ENCODE measurements at places on chromosomes 5 and 9. TPM values are rescaled to one million over a fixed set of nuclear protein-coding genes. Genes with fewer than 3 reads are reported as not detected.

GRCh38 chr5:152004095-152004494 lies 79.4 kb upstream of the GLRA1 start:
- no peak for DNase-seq

Gene PDGFRB
- 33.4 TPM for total RNA-seq

DNA sequence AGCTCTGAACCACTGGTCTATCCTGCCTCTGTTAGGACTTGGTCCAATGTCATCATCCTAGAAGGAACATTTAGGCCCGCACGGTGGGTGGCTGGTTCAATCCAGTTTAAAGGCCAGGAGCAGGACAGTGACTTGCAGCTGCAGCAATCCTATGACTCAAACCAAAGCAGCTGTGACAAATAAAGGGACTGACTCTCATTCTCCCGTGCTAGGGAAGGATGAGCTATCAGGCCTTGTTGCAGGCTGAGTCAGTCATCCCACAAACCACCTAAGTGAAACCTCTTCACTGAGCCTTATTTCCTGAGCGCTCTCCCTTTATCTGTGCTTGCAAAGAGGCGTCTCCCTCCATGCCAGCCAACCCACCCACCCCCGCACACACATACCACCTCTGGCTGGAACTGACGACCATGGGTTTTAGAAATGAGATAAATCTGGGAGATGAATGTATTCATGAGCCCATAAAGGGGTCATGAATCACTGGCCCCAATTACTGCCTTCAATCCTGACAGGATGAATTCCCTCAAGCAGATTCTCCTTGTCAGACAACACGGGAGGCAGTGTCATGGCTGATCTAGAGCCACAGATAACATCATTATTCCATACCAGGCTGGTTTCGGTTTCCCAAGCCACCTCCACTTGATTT lies 93.4 kb downstream of the KCNIP1 start:
- DNase-seq, result no peak

- DNase-seq, result no peak
These were observed 10.9 kb downstream of the SEMA5A start for GRCh38 chr5:9534881-9535517.

- DNase-seq, result no peak
These were observed 32.4 kb downstream of the CYSTM1 start for GRCh38 chr5:140207250-140207964.

DNA sequence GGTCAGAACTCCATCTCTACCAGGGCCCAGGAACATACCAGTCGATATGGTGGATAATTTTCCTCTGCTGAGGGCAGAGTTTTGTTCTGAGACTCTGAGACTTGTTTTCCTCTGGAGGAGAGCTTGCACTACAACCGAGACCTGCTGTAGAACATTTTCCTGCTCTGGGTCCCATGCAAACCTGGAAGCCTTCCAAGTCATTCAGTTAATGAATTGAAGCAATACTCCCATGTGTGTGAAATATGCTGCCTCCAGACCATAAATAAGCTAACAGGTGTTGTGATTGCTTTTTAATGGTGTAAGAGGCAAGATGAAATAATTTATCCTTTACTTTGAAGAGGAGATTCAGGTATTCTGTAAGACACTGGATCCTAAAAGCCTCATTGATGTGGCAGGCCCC lies 372.8 kb downstream of the TMEM167A start:
- no peak for DNase-seq

GRCh38 chr5:154403776-154404387 lies 41.9 kb upstream of the SAP30L start:
- no peak for DNase-seq

DNA sequence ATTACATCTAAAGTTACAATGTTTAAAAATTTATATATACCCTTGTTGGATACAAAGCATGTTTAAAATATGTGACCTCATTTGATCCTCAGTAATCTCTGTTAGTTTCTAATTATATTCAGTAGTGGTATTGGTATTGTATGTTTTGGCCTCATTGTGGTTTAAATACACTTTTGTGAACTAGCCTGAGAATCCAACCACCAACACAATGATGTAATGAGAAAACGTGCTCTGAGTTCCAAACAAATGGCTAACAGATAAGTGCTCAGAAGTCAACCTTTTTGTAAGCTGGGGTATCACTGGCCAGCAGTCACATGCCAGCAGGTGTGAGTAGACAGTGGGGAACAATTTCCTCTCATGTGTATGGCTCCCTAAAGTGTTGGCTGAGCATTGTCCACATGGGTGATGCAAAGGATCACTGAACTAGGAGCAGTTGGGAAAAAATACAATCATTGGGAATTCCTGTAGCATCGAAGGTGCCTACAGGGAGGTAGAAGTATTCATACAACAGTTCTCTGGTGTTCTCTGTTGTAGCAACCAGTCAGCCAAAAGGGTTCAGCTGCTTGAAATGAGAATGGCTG lies 56.1 kb downstream of the DOCK8 start:
- DNase-seq, result no peak

Gene C9
- not detected for total RNA-seq

DNA sequence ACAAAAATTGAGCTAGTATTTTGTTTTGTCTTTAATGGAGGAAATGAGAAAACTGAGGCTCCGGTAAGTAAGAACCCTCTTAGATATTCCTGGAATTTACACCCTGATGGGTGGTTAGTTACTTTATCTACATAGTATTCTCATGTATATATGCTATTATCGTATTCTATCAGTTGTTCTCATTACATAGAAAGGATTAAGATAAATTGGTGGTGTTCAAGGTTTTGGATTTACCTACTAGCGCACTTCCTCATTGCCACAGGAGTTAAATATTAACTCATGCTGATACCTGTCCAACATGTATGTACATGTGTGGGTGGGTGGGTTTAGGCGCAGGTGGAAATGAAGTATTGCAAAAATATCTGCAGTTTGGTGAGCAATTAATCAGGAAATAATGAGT lies 61.1 kb upstream of the IFNE start:
- no peak for DNase-seq

DNA sequence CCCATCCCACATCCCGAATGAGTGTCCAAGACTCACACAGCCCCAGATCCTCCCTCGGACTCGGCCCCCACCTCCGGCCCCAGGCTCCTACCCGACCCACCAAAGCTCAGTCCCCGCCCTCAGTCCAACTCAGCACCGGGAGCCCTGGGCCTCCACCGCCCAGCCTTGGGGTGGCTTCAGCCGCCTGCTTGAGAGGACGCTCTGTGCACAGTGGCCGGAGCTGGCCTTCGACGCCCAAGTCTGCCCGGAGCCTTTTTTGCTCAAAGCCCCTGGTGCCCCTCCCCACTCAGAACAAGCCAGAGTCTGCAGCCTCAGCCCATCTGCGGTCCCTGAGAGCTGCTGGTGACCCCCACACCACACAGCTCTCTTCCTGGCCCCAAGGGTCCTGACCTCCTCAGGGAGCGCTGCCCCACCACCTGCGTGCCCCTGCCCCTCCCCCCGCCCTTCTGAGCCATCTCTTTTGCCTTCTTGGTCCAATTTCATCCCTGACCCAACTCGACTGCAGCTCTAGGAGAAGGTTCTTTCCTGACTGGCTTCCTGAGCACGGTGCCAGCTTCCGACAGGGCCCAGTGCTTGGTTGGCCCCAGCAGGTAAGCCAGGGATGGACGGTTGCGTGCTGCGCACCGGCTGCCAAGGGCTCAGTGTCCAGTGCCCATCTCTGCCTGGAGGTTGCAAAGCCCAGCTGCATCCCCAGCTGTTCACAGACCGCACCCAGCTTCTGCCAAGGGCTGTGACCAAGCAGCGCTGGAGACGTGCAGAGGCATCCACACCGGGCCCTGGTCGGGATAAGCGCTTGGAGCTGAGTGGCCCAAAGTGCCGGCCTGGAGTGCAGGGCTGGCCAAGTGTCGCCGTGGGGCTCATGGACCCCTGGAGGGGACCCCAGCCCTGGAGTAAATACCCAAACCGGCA lies 27.7 kb upstream of the NSMF start:
- no peak for DNase-seq

DNA sequence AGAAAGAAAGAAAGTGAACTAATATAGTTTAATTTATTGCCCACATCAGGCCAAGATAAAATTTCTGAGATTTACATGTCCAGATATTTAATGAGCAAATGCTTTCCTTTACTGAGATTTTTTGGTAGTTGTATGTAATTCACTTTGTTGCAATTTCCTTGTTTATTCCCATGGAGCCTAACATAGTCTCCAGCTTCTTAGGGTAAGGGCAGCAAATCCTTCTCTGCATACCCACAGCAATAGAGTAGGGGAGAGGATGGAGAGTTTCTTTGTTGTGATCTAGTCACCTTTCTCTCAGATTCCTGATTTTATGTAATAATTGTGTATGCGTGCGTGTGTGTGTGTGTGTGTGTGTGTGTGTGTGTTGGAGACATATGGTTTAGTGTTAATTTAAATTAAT lies 51.6 kb upstream of the DPYSL3 start:
- DNase-seq, result no peak

Gene ANKRD20A1
- total RNA-seq, result not detected

DNA sequence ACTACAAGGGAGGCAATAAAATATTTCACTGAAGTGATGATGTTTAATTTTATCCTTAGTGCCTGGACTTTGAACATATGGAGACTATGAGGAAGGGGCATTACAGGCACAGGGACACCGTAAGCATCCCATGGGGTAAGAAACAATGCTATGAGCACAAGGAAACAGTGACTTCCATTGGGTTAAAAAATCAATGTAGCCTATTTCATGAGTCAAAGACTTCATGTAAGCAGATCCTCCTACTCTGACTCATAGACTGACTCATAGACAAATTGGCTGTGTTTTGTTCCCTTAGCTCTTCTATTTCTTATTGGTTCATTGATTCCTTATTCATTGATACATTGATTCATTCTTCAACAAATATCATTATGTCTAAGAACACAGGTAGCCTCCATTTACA lies 351.0 kb downstream of the PRELID2 start:
- DNase-seq, result no peak

- DNase-seq, result no peak
These were observed 323.1 kb upstream of the ACTBL2 start for GRCh38 chr5:57805732-57806131.

Gene EGR1
- total RNA-seq, result 4.6 TPM

DNA sequence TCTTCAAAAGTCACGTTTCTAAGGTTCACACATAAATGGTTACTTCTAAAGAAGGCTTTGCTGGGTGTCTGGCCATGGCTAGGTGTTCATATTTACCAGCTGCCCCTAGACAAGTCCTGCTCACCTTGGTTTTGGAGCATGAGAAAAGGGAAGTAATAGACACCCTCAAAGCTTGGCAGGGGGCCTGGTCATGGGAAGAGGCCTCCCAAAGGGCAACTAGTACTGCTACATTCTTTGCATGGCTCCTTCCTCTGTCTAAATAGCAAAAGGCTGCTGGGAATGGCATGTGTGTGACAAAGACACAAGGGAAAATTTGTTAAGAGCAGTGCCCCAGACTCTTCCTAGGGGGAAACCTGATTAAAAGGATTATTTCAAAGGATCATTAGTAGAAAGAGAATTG lies 93.4 kb downstream of the NRG2 start:
- DNase-seq, result no peak

Gene PCDHGA3
- not detected for total RNA-seq

Gene FBXW11
- total RNA-seq, result 37.7 TPM

Gene HACD4
- total RNA-seq, result 16.6 TPM

Gene IZUMO3
- total RNA-seq, result not detected

GRCh38 chr9:132725306-132725705 lies 55.0 kb downstream of the GTF3C4 start:
- DNase-seq, result no peak

DNA sequence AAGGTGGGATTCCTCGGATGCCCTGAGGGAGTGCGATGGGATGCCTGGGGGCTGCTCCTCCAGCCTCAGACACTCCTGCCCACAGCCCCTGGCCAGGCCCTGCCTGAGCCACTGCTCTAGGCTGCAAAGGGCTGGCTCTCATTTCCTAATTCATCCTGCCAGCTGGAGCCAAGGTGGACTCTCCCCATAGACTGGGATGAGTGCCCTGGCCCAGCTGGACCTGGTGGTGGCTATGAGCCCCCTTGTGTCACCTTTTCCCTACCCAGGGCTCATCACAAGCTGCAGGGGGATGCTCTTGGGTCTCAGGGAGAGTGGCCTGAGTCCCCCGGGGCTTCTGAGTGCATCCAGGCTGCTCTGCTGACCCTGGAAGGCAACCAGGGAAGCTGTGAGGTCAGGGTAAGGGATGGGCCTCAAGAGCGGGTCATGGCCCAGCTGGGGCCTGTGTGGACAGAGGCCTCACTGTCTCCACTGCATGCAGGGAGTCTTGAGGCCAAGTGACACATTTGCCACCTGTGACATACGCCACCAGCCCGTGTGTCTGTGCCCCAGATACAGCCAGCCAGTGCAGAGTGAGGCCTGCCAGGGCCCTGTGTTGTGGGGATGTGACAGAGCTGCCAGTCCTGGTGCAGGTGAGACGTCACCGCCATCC lies 102.7 kb upstream of the IER5L start:
- DNase-seq, result peak; percentile 25

- no peak for DNase-seq
These were observed 101.2 kb downstream of the NLN start for GRCh38 chr5:65823204-65823603.

- no peak for DNase-seq
These were observed 11.3 kb upstream of the GRHPR start for GRCh38 chr9:37410969-37411785.

DNA sequence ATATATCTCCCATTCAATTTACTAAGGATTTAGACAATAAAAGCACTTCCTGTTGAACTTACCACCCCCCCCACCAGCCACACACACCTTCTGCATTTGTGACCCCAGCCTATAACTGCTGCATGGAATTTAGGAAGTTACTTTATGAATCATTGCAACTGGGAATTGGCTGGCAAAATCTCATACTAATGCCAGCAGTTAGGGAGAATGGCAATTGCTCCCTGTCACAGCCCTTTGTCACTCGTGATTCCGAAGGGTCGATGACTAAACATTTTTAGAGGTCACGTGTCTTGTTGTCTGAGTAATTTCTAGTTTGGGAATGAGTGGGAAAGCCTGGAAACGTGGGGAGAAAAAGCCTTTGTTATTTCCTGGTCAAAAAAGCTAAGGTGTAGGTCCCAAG lies 46.6 kb upstream of the PCA3 start:
- no peak for DNase-seq

- DNase-seq, result peak; percentile 13
These were observed 150.2 kb downstream of the MACROH2A1 start for GRCh38 chr5:135248801-135249231.

DNA sequence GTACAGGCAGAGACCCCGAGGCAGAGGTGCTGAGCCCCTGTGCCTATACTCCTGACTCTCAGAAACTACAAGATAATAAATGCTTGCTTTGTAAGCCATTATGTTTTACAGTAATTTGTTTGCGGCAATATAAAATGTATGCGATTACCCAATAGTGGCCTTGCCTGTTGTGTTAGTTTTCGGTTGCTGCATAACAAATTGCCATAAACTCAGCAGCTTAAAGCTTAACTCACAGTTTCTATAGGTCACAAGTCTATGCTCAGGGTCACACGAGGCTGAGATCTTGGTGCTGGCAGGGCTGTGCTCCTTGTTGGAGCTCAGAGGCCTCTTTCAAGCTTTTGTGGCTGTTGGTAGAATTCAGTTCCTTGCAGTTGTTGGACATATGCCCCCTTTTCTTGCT lies 114.8 kb downstream of the COL23A1 start:
- no peak for DNase-seq

Gene LCP2
- total RNA-seq, result 452 TPM

Measured in activated naive CD8-positive, alpha-beta T cell treated with anti-CD3 and anti-CD28 coated beads, Interleukin-2, amount 10 ng/mL, durations not matched to agents 7 days and 5 days (primary cell).